ENCODE measurements at places on chromosomes 12 and 14. TPM values are rescaled to one million over a fixed set of nuclear protein-coding genes. Genes with fewer than 3 reads are reported as not detected.

TPCN1 gene
- 11.9 TPM for polyA plus RNA-seq

CFAP54 gene
- polyA plus RNA-seq: 1.2 TPM

OR4M1 gene
- not detected for polyA plus RNA-seq

- DNase-seq: no peak
These were observed 73.6 kb downstream of the SSPN start for GRCh38 chr12:26268841-26269561.

DNA sequence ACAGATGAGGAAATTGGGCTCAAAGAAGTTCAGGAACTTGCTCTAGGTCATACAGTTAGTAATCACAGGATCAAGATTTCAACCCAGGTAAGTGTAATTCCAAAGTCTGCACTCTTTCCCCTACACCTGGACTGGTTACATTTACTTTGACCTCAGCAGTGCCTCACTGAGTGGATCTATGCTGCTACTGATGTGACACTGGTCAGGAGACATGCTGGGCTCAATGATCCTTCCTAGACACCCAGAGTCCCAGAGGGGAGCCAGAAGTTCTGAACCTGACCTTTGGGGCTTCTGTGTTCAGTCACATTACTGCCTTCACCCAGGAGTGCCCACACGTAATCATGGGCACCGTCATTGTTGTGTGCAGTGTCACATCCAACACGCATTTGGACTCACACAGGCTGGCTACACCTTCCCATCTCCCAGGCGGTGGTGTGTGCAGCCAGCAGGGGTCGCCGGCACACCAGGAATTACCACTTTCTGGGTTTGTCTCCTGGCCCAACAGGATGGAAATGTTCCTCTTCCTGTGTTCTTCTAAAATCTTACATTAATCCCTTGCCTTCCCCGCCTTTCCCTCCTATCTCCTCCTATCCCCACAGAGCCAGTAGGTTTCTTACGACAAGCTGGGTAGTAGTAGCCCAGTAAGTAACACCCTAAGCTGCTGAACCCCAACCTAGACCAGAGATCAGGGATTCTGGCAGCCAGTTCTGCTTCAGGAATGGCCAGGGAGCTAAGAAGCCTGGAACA, 25.6 kb downstream of the CALCOCO1 start:
- peak; percentile 30 for DNase-seq

DNA sequence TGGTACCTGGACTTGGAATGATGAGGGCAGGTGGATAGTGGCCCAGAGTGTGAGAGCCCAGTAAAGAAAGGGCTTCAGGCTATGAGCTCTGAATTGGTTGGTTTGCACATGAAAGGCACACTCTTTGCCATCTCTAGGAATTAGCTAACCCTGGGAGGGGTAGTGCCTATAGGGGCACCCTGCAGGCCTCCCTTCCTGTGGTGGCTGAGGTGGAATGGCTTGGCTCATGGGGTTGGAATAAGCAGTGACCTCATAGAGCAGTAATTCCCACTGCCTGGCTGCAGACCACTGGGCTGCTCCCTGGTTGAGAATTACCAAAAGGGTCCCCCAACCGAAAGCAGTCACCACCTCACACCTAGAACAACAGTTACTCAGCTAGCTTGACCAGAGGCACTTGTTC, 42.7 kb downstream of the ASCL4 start:
- no peak for DNase-seq

DNA sequence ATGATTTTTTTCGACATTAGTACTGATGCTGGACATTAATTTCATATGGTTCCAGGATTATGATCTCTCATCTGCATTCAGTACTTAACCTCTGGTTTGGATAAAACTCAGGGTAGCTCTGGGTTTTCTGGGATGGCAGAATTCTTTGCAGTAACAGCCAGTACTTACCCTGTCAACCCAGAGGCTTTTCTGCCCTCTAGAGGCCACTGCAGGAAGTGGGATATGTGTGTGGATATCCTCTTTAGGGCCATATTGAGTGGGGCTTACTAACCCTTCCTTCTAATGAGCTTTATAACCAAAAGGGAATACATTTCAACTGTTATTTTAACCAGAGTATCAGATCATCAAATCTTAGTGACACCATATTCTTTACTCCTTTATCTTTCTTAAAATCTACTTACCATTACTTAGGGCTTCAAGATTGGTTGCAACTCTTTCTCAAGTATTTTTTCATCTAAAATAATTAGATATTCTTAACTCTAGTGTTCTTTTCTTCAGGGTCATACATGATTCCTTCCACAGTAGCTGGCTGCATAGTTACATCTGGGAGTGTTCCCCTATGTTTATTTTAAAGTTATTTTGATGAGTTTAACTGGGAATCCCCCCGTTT, 488.0 kb upstream of the STXBP6 start:
- no peak for DNase-seq

DNA sequence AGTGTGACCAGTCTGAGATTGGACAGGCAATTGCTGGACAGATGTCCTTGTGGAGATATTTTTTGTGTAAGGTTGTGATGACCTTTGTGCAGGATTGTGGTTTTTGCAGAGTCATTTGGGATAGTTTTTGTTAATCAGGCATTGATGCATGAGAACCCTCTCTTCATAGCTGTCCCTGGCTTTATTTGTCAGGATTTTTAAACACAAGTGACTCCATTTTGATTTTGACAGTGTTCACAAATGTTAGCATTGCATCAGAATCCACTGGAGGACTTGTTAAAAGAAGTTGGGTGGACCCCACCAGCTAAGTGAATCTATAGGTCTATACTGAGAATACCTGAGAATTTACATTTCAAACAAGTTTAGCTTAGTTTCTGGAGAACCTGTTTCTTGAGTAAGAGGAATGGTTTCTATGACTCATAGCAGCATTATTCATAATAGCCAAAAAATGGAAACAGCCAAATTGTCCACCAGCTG, 11.8 kb downstream of the FNTB start:
- no peak for DNase-seq
